NCI-H2081 treated with DMSO at 0.1 percent for 48 hours (cell line): ENCODE measurements at places on chromosomes 1 and 21.

GRCh38 chr21:42784276-42784675 lies 95.1 kb downstream of the WDR4 start:
- DNase-seq: no peak

- no peak for DNase-seq
Measured at GRCh38 chr1:8025671-8026144, 401 bp downstream of the ERRFI1 start.

DNA sequence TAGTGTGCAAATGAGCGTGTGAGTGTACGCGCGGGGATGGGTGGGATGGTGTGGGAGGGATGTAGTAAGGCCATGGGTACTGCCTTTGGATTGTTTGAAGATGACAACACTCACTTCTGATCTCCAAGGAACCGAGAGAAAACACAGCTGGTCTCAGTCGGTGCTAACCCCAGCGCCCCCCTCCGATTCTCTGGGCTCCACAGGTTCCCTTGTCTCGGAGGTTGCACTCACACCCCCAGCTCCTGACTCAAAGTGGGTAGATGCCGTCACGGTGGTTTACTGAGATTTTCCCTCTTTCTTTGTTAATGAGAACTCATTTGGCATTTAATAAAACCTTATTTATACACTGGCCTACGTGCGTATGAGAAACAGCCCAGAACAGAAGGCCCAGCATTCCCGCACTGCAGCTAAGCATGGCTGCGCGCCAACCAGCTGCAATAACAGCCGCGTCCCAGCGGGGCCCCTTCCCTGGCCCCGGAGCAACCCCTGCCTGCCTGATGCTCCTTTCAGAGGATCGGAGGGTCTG lies 25.8 kb downstream of the ABCA4 start:
- DNase-seq: no peak

- DNase-seq: no peak
Measured at GRCh38 chr1:224182057-224182865, 779 bp upstream of the DEGS1 start.

- no peak for DNase-seq
Measured at GRCh38 chr1:199242601-199243000, 603.8 kb downstream of the PTPRC start.

DNA sequence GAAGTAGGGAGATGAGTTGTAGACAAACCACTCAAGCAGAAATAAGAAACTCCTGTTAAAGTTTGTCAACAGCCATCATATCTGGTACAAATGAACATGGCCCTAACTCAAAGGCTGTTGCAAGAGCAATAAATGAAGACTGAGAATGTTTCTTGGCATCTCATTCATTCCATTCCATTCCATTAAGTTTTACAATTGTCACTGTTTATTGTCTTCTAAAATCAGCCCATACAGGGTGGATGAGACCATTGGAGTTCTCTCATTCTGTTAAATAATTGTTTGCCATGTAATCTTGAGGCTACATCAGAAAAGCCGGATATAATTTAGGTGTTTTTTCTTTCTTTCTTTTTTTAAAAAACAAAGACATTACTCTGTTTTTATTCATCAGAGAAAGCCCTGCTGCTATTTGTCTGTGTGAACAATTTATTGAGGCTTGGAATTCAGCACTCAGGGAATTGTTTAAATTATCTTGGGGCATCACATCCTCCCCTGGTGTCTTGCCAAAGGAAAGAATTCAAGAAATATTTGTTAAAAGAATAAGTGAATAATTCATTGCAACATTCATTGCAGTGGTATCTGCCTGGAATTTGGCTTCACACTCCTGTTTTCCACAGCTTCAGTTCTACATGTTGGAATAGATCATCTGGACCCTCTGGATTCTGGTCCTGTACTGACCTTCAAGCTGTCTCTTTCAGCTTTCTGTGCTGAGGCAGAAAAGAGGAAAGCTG lies 604.5 kb downstream of the PLPP3 start:
- no peak for DNase-seq

DNA sequence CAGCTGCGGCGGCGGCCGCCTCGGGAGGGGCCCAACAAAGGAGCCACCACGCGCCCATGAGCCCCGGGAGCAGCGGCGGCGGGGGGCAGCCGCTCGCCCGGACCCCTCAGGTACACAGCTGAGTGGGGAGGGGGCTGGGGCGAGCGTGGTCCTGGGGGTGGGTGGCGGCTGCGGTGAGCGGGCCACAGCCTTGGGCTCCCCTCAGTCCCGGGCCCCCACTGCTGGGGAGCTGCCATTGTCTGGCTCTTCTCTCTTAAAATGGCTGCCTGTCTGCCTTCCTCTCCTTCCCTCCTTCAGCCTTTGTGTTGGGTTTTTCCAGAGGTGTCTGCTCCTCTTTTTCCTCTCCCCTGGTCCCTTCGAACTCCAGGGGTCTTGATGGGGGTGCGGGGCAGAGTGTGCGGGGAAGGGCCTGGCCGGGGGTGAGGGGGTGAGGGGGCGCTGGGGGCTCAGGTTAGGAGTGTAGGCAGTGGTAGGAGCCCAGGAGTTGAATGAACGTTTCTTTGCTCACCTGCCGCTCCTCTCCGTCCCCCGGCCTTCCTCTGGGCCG lies 1.7 kb downstream of the ARID1A start:
- DNase-seq: no peak

DNA sequence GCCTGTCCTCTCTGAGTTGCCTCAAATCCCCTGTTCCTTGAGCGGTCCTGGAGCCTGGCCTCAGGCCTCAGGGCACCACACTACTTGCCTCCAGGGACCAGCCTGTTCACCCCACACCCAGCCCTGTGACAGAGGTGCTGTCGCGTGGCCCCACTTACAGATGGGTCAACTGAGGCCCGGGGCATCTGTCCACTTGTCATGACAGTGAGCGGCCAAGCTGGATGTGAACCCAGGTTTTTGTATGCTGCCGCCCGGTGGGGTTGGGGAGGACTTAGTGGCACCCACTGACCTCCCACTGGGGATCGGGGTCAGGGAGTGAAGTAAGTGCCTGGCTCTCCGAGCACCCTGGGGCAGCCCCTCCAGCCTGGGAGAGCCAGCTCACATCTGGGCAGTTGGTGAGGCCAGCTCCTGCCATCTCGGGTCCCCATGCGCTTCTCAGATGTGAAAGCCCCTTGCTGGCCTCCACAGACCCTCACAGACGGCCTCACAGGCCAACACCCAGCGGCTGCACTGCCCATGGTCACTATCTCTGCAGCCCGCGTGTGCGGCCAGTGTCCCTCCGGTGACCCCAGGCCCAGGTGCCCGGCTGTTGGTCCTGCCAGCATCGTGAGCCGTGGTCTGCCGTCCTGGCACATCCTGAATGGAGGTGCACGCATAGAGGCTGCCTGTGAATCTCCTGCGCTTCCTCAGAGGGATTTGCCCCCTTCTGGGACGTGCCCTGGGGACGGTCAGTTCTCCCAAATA lies 9.3 kb upstream of the FAAP20 start:
- no peak for DNase-seq

GRCh38 chr1:201376464-201377374 lies 761 bp downstream of the TNNT2 start:
- no peak for DNase-seq

DNA sequence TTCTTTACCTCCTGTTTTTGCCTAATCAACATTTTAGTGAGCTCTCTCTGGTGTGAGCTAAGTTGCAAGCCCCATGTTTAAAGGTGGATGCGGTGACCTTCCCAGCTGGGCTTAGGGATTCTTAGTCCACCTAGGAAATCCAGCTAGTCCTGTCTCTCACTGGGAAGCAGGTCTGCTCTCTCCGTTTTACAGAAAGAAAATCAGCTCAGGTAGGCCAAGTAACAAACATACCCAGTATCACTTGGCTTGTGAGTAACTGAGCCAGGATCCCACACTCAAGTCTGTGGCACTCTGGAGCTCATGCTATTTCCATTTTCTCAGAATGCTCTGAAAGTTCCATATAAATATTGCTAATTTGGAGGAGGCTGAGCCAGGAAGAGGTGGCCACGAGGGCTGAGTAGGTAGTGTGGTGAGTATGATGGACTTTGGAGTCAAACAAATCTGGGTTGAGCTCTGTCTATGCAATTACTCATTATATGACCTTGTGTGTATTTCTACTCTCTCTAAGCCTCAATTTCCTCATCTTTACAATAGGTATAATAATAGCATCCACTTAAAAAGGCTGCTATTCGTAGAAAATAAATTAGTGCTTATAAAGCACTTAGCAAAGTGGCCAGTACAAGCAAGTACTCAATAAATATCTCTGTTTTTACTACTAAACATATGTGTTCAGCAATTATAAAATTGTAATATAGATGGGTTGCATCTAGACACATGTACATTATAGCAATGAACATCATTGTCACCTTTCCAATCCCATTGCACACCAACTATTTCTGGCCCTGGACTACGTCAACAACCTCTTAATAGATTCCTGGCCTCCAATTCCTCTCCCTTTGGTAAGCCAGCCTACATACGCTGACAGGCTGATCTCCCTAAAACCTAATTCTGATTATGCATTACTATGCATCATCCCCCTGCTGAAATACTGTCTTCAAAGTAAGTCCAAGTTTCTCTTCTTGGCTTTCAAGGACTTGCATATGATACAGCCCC lies 32.7 kb upstream of the DHCR24 start:
- DNase-seq: no peak

GRCh38 chr21:34802180-34802899 lies 133.5 kb downstream of the CLIC6 start:
- no peak for DNase-seq

DNA sequence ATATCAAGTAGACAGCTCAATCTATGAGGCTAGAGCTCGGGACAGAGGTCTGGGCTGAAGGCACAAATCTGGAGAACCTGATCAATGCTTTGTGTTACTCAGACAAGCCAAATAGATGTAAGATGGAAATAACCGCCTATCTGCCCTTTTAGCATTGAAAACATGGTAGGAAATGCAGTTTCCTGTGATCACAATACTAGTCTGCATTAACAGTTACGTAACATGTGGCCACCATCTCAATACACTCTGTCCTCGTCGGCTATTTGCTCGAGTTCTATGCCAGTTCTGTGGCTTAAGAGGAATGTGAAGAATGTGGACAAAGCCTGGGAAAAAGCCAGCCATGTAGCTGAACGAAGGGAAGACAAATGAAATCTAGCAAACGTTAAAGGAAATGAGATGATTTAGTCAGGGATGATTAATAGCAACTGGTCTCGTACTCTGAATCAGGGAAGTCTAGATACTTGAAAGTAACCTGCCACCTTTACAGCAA lies 73.3 kb downstream of the HSF2BP start:
- no peak for DNase-seq

DNA sequence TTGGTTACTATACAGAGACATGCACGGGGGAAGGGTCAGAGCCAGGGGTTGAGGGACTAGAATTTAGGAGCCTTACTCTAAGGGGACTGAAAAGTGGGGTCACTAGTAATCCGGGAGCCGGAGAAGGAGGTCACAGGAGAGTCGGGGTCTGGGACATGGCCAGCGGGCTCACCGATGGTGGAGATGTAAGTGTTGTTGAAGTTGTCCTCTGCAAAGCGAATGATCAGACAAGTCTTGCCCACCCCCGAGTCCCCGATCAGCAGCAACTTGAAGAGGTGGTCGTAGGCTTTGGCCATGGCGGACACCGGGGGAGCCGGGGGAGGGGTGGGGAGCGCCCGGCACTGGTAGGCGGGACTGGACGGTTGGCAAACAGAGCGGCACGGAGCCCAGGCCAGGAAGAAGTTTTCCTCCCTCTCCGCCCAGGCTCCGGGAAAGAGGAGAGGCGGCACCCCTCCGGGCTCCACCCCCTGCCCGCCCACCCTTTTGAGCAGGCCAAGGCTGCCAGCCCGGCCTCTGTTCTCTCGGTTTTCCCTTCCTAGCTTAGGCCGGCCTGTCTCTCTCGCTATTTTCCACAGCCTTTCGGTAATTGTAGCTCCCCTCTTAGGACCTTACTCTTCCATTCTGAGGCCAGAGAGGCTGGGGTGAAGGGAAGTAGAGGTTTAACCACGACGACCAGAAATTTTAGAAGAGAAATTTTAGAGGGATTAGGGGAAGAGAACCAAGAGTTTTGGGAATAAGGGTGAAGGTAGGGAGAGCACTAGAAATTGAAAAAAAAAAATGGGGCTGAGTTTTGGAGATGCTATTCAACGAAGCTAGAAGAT lies at the start of gene RAB13:
RAB13 (minus strand) TSS at position 399 of the 821 bp plus-strand sequence; CDS start at position 296, 103 bp downstream.
- DNase-seq: no peak

DNA sequence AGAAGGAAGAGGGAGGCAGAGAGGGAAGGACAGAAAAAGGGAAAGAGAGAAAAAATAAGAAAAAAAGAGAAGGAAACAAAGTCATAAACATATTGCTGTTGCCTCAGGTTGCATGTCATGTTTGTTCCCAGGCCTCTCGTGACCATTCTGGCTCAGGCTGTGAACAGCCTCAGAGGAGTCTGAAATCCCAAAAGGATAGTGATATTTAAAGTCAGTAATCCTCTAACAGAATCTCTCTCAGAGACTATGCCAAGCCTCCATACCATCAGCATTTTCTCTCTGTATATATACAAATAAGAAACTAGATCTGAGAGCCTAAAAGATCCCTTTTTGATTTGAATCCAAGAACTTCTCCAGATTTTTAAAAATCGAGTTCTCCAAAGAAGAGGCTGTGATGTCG lies 35.2 kb downstream of the GORAB start:
- no peak for DNase-seq

- no peak for DNase-seq
Measured at GRCh38 chr1:230356190-230356589, 69.9 kb downstream of the PGBD5 start.

DNA sequence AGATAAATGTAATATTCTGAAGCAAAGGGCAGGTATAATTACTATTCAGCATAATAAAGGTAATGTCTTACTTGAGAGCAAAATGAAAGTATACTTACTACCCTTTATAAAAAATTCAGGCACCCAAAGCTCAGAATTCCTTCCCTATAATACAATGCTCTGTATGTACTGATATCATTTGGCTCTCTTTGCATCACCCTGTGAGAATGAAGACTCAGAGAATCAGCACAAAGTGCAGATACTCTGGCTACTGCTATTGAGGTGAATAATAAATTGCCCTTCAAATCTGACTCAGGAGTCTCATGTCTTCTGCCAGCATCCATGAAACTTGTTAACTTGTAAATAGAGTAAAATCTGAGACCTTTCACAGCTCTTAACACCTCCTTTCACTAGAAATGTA lies 108.5 kb upstream of the KCTD3 start:
- no peak for DNase-seq

GRCh38 chr1:34663031-34663430 lies 91.8 kb upstream of the GJB5 start:
- DNase-seq: no peak

DNA sequence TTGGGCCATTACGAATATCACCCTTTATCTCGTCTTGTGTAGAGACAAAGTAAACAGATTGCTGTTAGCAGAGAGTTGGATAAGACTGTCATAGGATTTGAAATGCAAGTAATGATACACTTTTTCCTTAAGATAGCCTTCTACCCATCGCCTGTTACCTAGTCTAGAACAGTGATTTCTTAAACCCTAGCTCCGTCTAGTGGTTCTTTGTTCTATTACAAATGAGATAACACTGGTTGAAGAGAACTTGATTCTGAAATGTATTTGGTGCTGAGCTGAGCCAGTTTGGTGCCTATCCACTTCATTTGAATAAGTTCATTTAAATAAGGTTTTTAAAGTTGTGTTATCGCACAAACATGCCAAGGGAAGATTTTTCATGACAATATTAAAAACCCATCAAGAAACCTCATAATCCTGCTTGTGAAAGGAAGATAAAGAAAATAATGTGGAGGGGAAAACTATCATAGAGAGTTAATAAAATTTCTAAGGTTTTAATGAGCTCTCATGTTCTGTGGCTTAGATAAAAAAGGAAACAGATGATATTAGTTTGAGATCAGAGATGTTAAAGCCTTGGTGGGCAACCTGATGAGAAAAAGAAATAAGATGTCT lies 1.5 kb upstream of the KCNH1 start:
- DNase-seq: no peak

GRCh38 chr1:201346337-201346939 lies 31.0 kb downstream of the TNNT2 start:
- DNase-seq: no peak
